Kidney (tissue), 22 donors: ENCODE measurements at places on chromosomes 5 and 9.

DNA sequence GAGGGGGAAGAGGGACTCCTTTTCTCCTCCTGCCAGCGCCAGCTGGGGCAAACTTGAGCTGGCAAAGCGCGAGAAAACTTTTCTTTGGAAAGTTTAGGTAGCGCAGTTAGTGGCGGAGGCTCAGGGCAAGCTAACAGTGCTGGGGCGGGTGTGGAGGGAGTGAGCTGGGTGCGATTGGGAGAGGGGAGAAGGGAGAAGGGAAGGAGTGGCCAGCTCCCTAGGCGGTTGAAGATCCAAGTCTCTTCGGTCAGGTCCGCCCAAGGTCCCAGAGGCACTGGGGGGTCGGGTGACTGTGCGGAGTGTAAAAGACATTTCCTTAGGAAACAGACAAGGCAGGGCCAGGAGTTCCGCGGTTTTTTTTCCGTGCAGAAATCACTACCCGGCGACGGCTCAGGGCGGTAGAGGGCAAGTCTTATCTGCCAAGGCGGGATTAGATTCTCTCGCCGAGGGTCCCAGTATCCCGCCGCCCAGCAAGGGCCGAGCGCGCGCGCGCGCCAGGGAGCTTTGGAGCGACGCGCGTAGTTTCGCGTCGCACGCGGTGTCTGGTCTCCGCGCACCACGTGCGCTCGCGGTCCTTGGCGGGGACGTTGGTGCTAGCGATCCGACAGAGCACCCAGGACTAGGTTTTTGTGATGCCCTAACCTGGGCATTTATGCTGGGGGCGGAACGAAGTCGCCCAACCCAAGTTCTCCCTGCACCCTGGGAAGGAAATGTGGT, 33.6 kb upstream of the NFIB start:
- DNase-seq = peak; percentile 58

- peak; percentile 79 for DNase-seq
These were observed 508.9 kb downstream of the NTRK2 start for GRCh38 chr9:85178474-85178873.

GRCh38 chr9:4573176-4573575, 82.9 kb downstream of the SLC1A1 start:
- no peak for DNase-seq

GRCh38 chr5:16894236-16895057, 41.6 kb downstream of the MYO10 start:
- DNase-seq = peak; percentile 79

DNA sequence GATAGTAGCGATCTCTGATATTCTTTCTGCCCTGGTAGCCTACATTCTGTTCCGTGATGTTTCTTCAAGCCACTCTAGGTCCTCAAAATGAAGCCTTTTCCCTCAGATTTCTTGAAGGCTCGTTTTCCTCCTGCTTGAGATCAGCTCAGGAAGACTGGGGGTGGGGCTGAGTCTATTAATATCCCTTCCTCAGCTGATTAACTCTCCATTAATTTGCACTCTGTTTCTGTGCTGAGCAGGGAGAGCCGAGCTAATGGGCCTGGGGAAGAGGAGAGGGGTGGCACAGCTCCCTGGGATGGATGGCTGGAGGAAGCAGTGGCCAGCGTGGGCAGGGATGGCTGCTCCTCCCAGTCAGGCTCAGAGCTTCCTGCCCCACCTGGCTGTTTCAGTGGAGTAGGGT, 93.3 kb downstream of the PPARGC1B start:
- DNase-seq = no peak

DNA sequence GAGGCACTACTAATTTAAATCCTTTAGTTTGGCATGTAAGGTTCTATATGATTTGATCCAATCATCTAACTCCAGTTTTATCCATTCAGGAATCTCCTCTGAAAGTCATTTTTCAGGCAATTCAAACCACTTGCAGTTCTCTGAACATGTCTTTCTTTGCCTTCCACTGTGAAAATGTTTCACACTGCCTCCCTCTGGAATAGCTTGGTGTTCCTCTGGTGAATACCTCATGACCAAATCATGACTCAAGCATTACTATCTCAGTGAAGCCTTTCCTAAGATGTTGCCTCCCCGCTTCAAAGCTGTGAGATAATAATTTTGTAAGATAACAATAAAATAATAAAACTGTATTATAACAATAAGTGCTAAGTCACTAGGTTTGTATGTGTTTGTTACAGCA, 981.1 kb downstream of the DTWD2 start:
- DNase-seq = no peak

- DNase-seq = peak; percentile 44
These were observed 89.9 kb downstream of the DAB2IP start for GRCh38 chr9:121741228-121741918.

DNA sequence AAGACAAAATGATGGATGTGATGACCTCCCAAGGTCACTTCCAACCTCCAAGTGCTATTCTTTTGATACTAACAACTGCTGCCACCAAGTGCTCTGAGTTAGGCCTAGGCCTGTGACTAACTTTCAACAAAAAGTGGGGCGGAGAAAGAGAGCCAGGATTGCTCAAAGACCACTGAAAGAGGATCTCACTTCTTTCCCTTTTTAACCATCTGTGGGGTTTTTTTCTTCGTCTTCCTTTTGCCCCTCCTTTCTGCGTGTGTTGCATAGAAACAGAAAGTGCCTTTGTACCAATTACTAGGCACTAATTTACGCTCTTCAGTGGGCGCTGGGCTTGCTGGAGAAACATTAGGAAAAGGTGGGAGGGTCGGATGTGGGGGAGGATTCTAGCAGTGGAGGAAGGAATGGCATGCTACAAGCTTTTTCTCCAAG, 8.0 kb downstream of the KLF9 start:
- peak; percentile 91 for DNase-seq

DNA sequence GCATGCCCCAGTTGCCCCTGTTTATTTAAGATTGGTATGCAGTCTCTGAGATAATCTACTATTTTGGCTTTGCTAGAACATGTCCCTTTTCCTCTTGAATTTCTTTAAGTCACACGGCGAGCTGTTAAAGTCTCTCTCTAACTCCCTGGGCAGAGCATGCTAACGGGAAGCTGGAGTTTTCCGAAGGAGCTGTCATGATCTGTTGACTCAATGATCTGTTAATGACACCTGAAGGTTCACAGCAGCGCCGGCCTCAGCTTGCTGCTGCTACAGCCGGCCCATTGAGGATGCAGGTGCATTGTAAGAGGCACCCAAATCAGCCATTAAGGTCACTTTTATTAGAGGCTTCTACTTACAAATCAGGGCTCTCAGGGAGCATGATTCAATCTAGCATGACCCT, 1203.4 kb downstream of the MAT2B start:
- no peak for DNase-seq

DNA sequence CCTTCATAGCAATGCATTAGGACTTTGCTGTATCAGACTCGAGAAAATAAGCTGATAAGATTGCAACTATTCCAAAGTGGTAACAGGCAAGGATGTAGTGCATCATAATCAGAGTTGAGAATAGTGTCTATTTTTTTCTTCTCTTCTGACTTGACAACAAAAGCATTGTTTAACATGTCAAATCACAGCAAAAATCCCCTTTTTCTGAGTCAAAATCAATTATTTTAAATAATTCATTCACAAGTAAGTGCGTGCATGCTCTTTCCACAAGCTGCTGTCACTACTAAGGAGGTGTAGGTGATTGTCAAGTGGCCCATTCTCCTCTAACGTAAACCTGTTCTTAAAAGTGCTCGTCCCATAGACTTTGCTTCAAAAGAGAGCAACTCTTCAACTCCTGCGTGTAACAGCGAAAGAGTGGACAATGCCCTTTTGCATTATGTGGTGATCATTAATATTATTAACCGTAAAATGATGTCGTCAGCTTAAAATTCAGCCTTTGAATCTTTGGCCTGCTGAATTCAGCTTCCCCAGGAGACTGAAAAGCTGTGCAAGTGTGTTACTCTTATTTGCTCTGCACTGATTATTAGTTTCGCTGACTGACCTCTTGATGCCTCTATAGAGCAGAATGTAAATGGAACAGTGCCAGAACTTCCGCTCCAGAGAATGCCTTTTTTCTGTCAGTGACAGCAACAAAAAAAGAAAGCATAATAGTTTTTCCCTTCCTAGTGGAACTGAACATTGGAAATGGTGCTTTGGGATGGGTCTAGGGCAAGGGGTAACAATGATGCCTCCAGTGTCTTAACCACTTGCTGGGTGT, 680.8 kb upstream of the SEMA6A start:
- no peak for DNase-seq

DNA sequence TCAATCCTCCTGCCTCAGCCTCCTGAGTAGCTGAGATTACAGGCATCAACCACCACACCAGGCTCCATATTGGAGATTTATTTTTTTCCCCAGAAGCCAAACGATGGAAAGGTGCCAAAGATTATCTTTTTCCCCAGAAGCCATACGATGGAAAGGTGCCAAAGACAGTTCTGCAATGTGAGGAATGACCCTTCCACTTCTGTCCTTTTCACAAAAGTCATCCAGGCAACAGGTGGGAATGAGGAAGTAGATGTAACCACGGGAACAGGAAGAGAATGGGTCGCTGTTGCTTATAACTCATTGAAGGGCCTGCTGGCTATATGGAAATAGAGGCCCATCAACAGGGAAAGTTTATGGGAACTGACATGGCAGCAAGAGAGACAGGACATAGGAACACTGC, 233.7 kb upstream of the MSX2 start:
- DNase-seq = no peak
